Suprapubic skin (tissue), 4 donors: ENCODE measurements at places on chromosomes 6 and 20.

DNA sequence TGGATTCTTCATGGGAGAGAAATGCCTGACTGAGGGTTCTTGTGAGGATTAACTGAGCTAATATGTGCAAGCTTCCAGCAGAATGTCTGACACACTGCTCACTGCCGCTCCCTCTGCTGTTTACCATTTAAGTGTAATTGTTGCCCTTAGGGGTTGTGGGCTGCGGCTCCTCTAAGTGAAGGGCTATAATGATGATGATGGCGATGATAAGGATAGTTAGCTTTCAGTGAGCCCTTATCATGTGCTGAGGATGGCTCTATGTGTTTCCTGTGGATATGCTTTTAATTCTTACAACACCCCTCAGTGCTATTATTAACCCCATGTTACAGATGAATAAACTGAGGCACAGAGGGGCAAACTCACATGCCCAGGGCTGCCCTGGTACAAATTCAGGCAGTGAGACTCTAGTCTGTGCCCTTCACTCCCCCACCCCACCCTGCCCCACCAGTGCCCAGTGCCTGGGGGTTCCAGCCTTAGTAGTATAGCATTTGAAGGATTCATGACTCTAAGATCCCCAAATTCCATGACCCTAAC lies 33.4 kb downstream of the TGM2 start:
- peak; percentile 17 for DNase-seq
- H3K27ac ChIP-seq, result no peak overlapping the region
- peaks cover 5% of the 10 kb centered on the region for H3K27me3 ChIP-seq
- H3K4me3 ChIP-seq, result no peak overlapping the region
- peaks cover 8% of the 10 kb centered on the region for H3K4me1 ChIP-seq
- H3K36me3 ChIP-seq, result no peaks in the 10 kb centered on the region

DNA sequence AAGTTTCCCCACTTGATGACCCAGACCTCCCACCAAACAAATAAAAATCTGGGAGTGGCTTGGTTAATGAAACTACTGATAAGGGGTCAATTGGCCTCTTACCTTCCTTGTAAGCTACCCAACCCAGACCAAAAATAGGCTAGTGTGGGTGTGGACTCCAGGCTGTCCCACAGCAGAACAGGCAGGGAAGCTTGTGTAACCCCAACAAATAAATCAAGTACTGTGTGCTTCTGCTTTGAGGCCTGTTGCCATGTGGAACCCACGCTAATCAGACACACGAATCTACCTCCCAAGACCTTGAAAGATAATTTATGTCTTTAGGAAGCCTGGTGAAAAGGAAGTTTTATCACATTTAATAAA lies 33.7 kb upstream of the PAQR8 start:
- no peaks in the 10 kb centered on the region for H3K4me1 ChIP-seq
- DNase-seq, result no peak
- no peak overlapping the region for H3K27ac ChIP-seq
- H3K36me3 ChIP-seq, result no peaks in the 10 kb centered on the region
- H3K27me3 ChIP-seq, result no peaks in the 10 kb centered on the region
- H3K4me3 ChIP-seq, result no peak overlapping the region

DNA sequence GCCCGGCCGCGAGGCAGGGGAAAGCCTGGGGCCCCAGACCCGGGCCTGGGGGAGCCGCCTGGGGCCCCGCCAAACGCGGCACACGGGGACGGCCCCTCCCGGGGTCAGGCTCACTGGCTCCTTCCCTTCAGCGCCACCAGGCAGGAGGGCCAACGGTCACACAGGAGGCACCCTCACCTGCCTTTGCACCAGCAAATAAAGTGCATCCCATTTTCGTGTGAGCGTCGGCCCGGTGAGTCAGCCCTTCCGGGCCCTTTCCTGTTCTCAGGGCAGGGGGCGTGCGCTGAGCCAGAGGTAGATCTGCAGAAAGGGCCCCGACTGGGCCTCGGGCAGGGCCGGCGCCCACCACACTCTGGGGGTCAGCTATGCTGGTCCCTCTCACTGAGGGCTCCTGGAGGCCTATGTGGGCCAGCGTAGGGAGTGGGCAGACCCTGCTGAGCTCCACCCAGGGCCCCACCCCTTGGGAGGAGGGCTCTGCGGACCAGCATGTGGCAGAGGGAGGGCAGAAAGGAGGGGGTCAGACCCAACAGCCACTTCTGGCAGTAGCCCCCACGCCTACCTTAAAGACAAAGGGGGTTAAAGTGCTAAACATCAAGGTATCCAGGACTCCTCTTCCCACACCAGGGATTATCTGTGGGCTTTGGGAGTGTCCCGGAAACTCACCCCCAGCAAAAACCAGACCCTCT lies 931 bp upstream of the UCKL1 start:
- peaks cover 33% of the 10 kb centered on the region for H3K36me3 ChIP-seq
- peak overlapping the region; percentile 82 for H3K4me3 ChIP-seq
- DNase-seq, result peak; percentile 84
- peak overlapping the region; percentile 64 for H3K27ac ChIP-seq
- H3K27me3 ChIP-seq, result no peaks in the 10 kb centered on the region
- H3K4me1 ChIP-seq, result peaks cover 55% of the 10 kb centered on the region

DNA sequence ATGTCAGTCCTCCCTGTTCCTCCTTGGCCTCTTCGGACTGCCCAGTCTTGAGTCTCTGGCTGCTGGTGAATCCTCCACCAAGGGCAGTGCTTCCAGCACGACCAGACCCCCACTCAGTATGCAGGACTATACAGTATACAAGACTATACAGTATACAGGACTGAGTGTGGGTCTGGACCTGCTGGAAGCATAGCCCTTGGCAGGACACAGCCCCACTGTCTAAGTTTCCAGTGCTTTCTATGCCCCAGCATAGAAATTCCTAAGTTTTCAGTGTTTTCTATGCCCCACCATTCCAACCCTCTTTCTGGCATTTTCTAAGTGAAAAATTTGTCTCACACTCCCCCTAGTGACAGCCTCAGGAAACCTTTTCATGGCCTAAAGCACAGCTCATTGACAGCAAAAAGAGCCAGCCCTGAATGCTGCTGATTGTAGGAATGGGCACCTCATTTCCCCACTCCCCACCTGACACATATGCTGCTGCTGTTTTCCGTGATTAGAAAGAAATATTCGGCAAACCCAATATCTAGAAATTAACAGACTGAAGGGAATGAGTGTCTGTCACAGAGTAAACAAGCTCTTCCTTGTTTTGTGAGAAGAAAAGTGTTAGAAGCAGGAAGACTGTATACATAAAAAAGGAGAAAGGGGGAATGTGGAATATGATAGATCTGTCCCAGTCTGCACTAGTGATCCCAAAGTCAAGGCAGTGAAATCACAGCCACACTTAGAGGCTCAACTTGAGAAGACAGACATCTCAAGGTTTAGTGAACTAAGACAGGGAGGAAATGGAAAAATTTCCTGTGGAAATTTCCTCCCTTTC lies 206.9 kb downstream of the IBTK start:
- H3K27me3 ChIP-seq, result no peaks in the 10 kb centered on the region
- DNase-seq, result no peak
- H3K36me3 ChIP-seq, result no peaks in the 10 kb centered on the region
- no peak overlapping the region for H3K27ac ChIP-seq
- H3K4me3 ChIP-seq, result no peak overlapping the region
- H3K4me1 ChIP-seq, result peaks cover 4% of the 10 kb centered on the region

DNA sequence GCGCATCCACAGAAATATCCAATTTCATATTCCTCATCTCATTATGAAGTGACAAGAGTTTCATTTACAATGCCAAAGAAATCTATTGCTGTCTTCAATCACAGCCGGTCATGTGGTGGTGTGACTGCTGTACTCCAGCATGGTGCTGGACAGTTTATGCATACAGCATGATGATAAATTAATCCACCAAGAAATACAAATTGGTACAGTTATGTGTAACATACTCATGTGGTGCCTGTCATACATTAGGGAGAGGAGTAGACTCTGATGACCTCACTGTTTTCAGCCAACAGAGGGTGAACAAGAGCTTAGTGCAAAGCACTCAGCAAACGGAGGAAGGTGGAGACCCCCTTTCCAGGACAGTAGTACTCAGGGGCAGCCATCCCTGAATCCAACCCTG lies 178.4 kb upstream of the SYNDIG1 start:
- H3K4me1 ChIP-seq, result no peaks in the 10 kb centered on the region
- no peaks in the 10 kb centered on the region for H3K36me3 ChIP-seq
- H3K27ac ChIP-seq, result no peak overlapping the region
- DNase-seq, result no peak
